ENCODE measurements at places on chromosomes 6 and 20. TPM values are rescaled to one million over a fixed set of nuclear protein-coding genes. Genes with fewer than 3 reads are reported as not detected.
A peak's percentile ranks its signal among the peaks of the same experiment; 100 is the strongest.

- no peak for DNase-seq
Measured at GRCh38 chr6:152338335-152339125, 298.6 kb downstream of the SYNE1 start.

- no peak for DNase-seq
Measured at GRCh38 chr6:73577676-73578075, 56.8 kb upstream of the EEF1A1 start.

DNA sequence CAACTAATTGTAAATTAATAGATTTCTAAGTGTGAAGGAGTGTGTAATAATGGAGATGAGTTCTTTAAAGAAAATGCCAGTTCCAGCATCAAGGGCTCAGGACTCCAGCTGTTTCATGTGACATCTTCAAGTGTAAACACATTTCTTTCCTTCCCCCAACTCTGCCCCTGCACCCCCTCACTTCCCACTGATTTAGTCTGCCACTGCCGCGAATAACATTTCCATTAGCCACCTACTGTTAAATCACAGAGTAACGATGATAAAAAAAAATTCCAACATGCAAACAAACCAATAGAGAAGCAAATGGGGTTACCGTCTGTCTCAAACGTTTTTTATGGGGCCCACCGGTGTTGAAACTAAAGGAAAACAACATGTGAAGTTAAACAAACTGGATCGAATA lies 414.3 kb downstream of the SAMD5 start:
- DNase-seq = no peak

GRCh38 chr6:166348305-166348949 lies 6.1 kb upstream of the SFT2D1 start:
- no peak for DNase-seq

DNA sequence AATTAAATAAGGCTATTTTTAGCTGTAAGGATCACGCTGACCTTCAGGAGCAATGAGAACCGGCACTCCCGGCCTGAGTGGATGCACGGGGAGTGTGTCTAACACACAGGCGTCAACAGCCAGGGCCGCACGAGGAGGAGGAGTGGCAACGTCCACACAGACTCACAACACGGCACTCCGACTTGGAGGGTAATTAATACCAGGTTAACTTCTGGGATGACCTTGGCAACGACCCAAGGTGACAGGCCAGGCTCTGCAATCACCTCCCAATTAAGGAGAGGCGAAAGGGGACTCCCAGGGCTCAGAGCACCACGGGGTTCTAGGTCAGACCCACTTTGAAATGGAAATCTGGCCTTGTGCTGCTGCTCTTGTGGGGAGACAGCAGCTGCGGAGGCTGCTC lies 84.0 kb downstream of the RAMACL start:
- DNase-seq = no peak

DNA sequence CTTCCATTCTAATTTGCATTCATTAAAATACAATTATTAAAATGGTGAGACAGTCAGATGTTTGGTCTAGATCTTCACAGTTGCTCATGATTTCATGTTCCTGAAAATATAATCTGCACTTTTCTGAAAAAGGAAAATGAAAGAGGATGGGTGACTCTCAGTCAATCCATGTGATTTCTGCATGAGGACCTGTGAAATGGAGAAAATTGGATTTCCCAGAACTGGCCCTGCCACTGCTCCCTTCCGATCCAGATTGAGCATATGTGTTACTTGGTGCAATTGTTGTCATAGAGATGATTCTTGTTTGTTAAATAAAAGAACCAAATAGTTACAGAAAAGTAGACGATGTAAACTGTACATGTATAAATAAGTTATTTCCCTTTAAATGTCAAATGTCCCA lies 37.4 kb downstream of the HAO1 start:
- DNase-seq = no peak

GRCh38 chr6:85669735-85670194 lies 27.1 kb upstream of the SYNCRIP start:
- no peak for DNase-seq

DNA sequence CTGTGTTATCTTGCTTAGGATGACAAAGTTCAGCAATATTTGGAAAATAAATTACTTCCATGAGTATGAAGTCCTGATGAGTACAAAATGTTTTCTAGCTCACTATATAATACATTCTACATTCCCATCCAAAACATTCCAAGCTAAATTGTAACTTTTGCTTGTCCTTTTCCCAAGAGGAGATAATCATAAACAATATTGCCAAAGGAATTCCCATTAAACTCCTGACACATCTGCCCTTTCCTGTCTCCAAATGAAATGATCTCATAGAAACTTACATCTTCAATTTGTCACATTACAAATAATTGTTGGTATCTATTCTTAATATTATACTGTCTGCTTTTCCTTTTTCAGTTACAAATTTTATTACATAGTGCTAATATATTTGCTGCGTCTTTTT lies 20.4 kb upstream of the SENP6 start:
- no peak for DNase-seq

DNA sequence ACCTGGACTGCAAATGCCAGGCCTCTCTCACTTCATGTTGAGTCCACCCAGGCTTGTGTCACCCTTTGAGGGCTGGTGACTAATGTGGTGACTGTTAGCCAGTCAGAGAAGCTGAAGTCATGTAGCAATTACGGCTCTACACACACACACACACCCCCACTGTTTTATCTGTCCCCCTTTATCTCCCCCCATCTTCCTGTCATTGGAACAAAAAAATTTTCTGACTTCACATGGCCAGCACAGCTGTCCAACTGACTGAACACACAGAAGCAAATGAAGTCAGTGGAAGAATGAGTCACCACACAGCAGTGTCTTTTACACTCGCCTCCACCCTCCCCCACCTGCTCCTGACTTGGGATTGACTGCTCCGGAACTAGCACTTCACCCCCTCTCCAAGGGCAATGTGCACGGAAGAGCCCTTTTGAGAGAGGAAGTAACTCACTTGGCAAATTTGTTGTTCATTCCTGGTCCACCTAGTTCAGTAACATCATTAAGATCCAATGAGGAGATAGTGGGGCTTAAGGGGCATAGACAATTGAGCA lies 198.0 kb downstream of the RNF144B start:
- peak; percentile 54 for DNase-seq

The ECT2L gene
- 0.18 TPM for total RNA-seq

The C20orf141 gene
- not detected for total RNA-seq

The FRS3 gene
- total RNA-seq = 7.5 TPM

The CTCFL gene
- total RNA-seq = not detected

The DACT2 gene
- total RNA-seq = 0.94 TPM

The ASCC3 gene
- 66.6 TPM for total RNA-seq

The SERPINB6 gene
- total RNA-seq = 121 TPM

Data from ureter (tissue), 1 donor.